Hepatocyte (in vitro differentiated cells): ENCODE measurements at places on chromosomes 13 and 19.

DNA sequence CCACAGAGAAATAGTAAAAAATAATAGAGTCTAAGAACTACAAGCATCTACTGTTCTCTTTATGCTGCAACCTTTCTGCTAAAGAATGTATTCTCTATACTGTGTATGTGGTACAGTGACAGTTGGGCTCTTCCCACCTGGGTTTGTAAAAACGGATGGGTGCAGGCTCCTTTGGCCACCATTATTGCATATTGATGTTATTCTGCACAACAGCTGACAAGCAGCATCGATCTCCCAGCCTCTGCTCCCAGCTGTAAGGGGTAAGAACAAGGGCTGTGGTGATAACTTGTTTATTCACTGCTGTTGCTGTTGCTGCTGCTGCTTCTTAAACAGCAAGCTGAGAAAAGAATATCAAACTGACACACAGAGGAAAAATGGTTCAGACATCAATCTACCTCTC lies 56.1 kb downstream of the KCNRG start:
- no peak for DNase-seq

DNA sequence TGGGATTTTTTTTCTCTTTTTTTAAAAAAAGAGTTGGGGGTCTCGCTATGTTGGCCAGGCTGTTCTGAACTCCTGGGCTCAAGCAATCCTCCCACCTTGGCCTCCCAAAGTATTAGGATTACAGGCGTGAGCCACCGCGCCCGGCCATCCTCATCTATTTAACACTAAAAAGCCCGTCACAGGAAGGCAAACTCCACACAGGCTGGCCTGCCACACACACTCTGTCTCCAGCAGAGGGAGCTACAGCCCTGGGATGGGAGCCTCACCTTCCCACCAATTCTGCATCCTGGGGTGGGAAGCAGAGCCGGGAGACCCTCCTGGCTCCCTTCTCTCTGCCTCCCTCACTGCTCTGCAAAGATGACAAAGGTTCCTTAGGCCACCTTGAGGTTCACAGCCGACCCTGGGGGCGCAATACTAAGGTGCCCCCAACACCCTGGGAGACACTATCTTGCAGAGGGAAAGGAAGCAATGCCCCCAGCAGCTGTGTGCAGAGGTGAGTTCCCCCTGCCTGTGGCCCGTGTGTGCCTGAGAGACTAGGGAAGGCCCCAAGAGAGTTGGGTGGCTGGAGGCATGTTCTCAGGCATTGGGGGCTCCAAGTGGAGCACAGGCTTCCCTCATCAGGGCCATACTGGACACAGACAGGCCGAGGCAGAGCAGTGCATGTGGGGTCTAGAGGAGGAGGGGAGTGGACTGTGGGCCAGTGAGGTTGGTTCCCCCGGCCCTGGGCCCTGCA lies 27.4 kb upstream of the TIMM44 start:
- peak; percentile 66 for DNase-seq

GRCh38 chr13:42760951-42761350 lies 20.4 kb upstream of the FAM216B start:
- peak; percentile 10 for DNase-seq

GRCh38 chr19:28305513-28305912 lies 907.4 kb downstream of the UQCRFS1 start:
- no peak for DNase-seq
